ENCODE measurements at places on chromosomes 6 and 20.

- no peak for DNase-seq
Observed at GRCh38 chr6:134943522-134944111, 6.3 kb downstream of the ALDH8A1 start.

GRCh38 chr6:113190170-113190569 lies 667.0 kb upstream of the MARCKS start:
- no peak for DNase-seq

GRCh38 chr6:12356983-12357972 lies 67.1 kb downstream of the EDN1 start:
- no peak for DNase-seq

GRCh38 chr6:21157186-21157929 lies 436.2 kb upstream of the SOX4 start:
- DNase-seq, result no peak

DNA sequence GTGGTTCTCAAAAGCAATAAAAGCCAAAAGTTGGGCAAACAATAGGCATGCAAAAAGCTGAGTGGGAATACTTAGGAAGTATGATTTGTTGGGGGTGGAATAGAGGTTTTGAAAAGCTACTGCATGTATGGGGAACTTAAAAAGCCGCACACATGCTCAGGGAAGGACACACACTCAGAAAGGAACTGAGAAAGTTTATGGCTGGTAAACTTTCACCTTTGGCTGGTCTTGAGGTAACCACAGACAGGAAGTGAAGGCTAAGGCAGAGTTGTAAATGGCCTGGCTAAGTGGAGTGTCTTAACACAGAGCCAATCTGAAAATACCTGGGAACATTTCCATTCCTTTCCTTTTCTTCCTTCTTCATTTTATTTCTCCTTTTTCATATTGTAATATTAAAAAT lies 134.5 kb upstream of the EXOC2 start:
- DNase-seq, result no peak

DNA sequence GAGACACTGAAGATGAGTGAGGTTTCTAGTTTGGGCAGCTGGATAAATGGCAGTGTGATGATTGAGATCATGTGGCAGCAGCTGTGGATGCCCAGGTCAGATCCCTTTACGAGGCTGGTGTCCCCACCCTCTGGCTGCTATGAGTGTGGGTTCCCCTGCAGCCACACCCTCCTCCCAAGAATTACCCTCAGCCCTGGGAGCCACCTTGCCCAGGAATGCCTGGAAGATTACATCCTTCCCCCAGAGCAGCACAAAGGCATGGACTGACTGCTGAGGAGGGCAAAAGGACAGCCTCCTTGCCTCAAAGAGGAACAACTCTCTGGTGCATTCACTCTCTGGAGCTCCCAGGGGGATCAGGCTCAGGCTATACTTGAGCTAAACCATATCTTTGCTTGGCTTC lies 15.0 kb upstream of the PKHD1 start:
- no peak for DNase-seq

GRCh38 chr6:135703621-135704020 lies 147.9 kb upstream of the PDE7B start:
- no peak for DNase-seq

Measured in stimulated activated CD4-positive, alpha-beta T cell treated with anti-CD3 and anti-CD28 coated beads, Interleukin-15, amount 100 ng/mL, for 1 hour (primary cell).